ENCODE measurements at places on chromosomes 5 and 9.
A peak's percentile ranks its signal among the peaks of the same experiment; 100 is the strongest.

DNA sequence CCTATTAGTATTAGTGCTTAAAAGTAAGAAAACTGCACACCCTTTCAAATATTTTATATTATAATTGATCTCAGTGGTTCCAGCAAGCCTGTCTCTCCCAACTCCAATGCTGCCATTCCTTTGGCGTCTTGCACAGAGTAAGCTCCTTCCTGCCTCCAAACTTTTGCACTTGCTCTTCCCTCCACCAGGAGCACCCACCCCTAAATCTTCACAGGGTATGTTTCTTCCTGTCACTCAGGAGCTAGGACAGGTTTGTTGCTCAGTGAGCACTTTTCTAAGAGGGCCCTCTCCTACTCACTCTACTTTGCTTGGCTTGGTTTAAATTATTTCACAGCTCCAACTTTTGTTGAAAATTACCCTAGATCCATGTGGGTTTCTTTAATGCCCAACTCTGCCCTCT is 189.1 kb upstream of the ADRA1B start:
- DNase-seq, result no peak

DNA sequence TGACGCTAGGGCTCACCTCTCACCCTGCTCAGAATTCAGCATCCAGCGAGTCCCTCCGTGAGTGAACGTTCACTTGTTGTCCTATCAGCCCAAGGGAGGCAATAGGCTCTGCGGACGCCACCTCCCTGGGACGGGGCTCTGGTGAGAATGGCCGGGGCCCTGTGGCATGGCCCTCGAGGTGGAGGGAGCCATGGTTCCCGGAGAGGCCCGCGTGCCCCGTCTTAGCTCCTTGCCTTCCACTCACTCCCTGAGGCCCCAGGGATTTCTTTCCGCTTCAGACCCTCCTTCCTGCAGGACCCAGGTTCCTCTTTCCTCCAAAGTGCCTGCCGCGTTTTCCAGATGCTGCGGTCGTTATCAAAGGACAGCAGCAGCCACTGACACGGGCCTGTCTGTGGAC is 21.5 kb downstream of the EXOC3 start:
- DNase-seq, result no peak

DNA sequence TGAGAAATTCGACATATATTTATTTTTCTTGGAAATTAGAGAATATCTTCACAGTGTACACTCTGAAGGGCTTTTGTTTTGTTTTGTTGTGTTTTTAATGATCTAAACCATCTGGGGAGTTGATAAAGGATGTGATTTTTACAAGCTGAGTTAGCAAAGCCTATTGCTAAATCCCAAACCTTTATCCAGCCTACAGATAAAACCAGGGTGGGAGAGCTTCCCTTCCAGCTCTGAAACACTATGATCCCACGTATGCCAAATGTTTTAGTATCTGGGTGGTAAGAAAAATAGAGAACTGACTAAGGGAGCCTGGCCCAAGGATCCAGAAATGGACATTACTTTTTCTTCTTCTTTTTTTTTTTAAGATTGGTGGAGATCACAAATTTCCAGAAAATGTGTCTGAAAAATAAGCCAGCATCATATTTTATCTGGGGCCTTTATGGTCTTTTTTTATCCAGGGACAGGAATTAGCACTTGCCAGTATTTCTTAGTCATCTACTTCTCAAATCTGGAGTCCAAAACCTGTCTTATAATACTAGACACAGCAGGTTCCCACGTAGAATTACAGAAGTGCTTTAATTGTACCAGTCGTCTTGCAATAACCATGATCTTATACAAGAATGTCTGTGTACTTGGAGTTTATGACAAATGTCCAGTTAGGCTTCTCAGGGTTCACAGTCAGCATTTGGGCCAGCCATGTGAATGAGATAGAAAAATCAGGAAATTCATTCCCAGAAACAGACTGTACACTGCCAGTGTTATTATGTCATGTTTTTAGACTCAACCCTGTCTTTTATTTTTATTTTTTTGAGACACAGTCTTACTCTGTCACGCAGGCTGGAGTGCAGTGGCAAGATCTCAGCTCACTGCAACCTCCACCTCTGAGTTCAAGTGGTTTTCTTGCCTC is 290.8 kb upstream of the MPDZ start:
- DNase-seq, result peak; percentile 96

GRCh38 chr5:127428748-127429147 is 88.7 kb upstream of the PRRC1 start:
- DNase-seq, result peak; percentile 33

DNA sequence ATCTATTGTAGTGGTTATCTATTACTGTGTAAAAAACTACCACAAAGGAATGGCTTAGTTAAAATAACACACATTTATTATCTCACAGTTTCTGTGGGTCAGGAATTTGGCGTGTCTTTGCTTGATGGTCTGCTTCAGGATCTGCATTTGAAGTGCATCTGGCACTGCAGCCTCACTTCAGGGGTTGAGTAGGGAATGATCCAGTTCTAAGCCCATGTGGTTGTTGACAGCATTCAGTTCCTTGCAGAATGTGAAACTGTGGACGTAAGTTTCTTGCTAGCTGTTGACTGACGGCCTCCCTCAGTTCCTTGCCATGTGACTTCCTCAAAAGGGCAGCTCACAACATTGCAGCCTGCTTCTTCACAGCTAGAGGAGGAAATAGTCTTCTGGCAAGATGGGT is 2.1 kb upstream of the OGN start:
- no peak for DNase-seq

Data from cardiac fibroblast (primary cell).